ENCODE measurements at places on chromosomes 11 and 22.
A peak's percentile ranks its signal among the peaks of the same experiment; 100 is the strongest.

DNA sequence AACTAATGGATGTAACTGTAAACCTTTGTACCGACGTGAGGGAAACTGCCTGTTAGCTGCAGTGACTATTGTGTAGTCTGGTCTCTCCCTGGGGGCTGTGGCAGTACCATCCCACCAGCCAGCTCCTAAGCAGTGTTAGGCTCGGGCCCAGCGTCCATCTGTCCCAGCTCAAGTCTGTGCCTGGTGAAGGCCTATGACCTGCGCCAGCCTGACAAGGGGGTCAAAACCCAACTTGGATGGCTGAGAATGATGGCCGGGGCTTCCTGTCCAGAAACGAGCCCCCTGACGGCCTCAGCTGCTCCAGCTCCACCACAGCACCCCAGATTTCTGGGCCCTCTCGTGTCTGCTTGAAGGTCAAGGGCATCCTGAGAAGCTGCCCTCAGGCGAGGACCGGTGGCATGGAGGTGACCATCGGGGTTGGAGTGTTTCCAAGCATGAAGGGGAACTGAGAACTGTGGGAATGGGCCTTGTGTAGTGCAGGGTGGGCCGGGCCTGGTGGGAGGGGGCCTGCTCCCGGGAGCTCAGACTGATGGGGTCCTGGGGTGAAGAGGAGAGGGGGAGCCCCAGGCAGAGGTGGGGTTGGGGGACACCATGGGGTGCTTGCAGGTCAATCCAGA is 14.3 kb upstream of the SPI1 start:
- no peak for DNase-seq

DNA sequence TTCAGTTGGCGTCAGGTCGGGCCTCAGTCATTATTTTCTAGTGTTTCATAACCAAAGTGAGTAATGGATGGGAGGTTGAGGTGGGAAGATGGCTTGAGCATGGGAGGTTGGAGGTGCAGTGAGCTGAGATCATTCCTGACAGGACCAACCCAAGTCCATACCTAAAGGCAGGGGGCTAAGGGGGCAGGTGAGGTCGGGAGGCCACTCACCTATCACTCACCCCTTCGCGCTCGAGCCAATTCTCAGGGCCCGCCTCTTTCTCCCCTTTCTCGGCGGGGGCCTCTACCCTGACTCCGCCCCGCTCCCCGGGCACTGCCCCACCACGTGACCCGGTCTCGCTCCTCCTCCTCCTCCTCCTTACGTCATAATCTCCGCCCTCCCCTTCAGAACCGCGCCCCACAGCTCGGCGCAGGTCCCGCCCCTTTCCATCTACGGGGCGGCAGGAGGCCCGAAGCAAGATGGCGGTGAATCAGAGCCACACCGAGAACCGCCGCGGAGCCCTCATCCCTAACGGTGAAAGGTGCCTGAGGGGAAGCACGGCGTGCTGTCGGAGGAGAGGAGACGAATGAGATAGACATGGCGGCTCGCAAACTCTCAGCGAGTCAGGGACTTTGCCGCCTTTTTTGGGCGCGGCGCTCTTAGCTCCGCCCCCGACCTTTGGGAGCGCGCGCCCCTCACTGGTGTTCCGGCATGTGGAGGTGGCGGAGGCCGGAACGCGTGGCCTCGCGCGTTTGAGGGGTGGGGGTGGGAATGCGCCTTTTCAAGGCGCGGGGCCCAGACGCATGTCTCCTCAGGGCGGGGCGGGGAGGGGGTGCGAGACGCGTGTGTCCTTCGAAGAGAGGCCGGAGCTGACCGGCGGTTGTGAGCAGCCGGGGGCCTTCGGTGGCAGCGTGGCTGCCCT is at the start of gene WBP2NL:
WBP2NL (plus strand) TSS at position 428 of the 901 bp plus-strand sequence; CDS start at position 459, 31 bp downstream.
- DNase-seq = peak; percentile 84

GRCh38 chr22:32486656-32487390 is 12.2 kb downstream of the FBXO7 start:
- no peak for DNase-seq

DNA sequence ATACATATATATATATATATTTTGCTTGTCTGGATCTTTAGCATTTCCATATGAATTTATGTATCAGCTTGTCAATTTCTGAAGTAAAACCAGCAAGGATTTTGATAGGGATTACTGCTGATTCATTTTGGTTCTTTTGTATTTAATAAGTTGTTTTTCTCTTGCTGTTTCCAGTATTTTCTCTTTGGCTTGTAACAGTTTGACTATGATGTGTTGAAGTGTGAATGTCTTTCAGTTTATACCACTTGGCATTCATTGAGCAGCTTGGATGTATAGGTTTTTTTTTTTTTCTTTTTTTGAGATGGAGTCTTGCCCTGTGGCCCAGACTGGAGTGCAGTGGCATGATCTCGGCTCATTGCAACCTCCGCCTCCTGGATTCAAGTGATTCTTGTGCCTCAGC is 12.4 kb downstream of the LDHAL6A start:
- DNase-seq = no peak

DNA sequence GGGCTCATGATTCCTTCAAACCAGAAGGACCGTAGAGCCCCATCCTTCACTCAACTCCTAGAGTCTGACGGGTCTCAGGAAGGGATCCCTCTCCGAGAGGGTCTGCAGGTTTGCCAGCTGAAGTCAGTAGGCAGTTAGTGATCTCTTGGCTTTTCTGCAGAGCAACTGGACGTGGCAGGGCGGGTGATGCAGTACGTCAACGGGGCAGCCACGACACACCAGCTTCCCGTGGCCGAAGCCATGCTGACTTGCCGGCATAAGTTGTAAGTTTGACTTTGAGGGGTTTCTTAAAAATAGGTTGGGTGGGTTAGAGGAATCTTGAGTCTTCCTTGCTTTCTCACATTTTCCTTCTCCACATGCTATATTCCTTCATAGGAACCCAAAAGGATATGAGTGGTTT is 33.3 kb upstream of the RAB1B start:
- DNase-seq = no peak

DNA sequence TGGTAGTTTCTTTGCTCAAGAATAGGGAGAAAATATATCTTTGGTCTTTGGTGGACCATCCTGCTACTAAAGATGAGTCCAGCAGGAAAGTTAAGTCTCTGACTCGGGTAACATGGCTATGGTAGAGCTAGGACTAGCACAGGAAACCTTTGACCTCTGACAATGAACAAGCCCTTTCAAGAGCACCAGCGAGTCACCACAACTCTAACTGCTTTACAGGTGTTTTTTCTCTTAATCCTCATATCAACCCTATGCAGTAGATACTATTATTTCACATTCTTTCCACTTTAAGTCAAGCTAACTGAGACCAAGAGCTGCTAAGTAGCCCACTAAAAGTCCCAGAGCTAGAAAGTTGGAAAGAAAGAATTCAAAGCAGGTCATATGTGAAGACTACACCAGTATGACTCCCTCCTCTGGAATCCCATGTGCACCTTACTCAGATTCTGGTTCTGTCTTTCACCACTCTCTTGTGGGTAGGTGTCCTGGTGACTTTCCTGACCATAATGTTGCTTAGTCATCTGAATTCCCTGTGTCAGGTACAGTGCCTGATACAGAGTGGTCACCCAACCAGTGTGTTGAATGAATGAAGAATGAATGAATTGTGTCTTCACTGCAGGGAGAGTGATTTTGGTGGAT is 53.8 kb upstream of the ME3 start:
- DNase-seq = peak; percentile 61

DNA sequence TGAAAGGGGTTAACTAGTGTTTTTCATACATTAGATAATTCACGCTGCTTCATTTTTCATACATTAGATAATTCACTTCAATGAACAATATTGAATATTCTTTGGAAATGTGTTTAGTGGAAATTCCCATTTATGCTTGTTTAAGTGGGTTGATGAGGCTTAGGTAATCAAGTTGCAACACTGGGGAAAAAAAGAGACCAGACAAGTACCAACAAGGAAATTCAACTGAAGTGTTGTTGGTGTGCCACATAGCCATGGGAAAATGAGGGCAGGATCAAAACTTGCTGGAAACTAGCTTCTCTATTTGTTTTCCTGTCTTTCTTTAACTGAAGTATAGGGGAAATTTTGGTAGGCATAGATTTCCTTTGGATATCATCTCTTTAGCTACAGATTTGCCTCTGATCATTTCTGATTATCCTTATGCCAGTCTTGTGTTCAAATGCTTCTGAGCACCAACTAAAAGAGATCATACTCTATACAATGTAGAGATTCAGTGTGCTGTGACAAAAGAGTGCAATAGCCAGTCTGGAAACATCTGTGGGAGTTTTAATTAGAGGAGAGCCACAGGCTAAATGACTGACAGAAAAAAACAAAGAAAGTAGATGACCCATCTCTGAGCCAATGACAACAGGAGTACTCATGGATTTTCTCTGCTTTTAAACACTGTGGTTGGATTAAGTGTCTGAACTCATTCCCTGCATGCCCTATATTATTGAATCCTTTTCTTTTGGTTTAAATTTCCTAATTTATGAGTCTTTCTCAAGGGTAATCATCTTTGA is 67.6 kb upstream of the CTSC start:
- DNase-seq = no peak

- DNase-seq = no peak
Observed at GRCh38 chr11:34588023-34588422, 32.9 kb upstream of the EHF start.

GRCh38 chr11:95920460-95921105 is 3.3 kb downstream of the MTMR2 start:
- no peak for DNase-seq

- DNase-seq = no peak
Observed at GRCh38 chr11:68641880-68642279, 42.5 kb upstream of the GAL start.

- no peak for DNase-seq
Observed at GRCh38 chr11:225734-226453, 10.2 kb downstream of the SIRT3 start.

DNA sequence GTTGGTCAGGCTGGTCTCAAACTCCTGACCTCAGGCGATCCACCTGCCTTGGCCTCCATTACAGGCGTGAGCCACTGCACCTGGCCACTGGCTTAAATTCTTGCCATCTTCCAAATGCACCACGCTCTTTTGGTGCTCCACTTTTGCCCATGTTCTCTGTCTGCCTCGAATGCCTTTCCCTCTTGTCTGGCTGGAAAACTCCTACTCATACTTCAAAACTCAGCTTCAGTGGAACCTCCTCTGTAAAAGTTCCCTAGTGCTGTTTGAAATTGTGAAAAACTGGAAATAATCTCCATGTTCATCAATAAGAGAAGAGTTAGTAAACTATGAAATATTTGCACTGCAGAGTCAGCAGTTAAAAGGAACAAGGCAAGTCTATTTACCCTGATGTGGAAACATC is 11.5 kb downstream of the VWCE start:
- DNase-seq = no peak

DNA sequence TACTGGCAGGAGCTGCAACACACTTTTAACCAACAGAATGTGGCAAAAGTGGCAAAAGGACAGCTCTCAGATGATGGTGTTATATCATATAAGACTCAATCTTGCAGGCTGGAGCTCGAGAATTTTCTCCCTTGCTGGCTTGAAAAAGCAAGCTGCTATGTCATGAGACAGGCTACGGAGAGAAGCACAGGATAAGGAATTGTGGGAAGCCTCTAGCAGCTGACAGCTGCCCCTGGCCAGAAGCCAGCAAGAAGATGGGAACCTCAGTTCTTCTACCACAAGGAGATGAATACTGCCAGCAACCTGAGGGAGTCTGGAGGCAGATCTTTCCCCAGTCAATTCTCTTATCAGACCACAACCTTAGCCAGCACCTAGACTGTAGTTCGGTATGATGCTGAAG is 24.6 kb downstream of the FXYD6 start:
- no peak for DNase-seq

DNA sequence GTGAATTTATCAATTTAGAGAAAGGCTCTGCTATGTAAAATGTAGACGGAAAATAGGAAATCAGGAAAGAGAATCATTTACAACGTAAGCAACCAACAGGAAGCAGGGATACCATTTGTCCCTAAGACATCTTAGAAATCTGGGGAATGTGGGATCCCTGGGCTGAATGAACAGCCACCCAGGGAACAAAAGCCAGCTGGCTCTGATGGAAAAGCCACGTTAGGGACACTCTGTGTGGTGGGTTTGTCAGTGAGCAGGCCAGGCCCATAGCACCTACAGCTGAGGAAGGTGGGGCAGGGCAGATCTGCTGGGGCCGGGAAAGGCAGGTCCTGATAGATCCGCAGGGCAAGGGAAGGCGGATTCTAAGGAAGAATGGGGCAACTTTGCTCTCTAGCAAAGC is 87.1 kb upstream of the CSNK2A3 start:
- DNase-seq = no peak

- DNase-seq = no peak
Observed at GRCh38 chr11:16825101-16825500, 86.7 kb downstream of the C11orf58 start.

DNA sequence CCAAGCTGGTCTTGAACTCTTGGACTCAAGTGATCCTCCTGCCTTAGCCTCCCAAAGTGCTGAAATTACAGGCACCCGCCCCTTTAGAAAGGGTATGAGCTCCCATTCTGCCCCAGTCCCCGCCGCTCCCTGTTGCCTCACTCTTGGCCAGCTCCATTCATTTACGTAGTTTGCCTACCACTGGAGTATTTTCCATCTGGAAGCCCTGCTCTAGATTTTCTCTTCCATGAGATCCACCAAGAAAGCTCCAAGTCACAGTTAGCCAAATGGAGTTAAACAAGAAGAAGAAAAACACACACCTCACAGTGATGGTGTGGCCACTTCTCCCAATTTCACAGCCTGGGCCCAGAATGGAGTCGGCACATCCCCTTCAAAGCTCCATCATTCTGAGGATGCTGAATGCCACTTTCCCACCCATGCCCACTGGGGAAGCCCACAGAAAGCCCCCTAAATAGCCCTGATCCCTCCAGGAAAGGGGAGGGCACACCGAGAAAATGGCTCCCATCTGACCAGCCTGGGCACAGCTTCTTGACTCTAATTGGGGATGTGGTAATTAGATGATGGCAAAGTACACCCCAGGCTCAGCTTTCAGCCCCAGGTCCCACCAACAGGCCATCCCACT is 381.2 kb downstream of the MN1 start:
- DNase-seq = no peak

- no peak for DNase-seq
Observed at GRCh38 chr11:7514099-7514591, 346 bp downstream of the PPFIBP2 start.

DNA sequence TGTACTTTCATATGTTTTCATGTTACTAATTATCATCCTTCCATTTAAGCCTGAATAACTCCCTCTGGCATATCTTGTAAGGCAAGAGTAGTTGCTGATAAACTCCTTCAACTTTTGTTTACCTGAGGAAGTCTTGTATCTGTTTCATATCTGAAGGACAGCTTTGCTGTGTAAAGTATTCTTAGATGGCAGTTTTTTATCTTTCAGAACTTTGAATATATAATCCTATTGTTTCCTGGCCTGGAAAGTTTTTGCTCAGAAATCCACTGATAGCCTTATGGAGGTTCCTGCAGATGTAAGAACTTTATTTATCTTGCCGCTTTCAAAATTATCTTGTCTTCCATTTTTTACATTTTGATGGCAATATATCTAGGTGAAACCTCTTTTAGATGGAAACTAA is 69.1 kb downstream of the KCNQ1OT1 start:
- no peak for DNase-seq

Data from fibroblast of skin of abdomen (primary cell).